Heart left ventricle (tissue), 16 donors: ENCODE measurements at places on chromosomes 12 and 14. TPM values are rescaled to one million over a fixed set of nuclear protein-coding genes. Genes with fewer than 3 reads are reported as not detected.

Gene ANAPC5
- 58.1 TPM for polyA plus RNA-seq

GRCh38 chr14:34685819-34686428, 28.5 kb downstream of the CFL2 start:
- no peak for DNase-seq

- no peak for DNase-seq
These were observed 51.0 kb downstream of the WDHD1 start for GRCh38 chr14:54975856-54976255.

GRCh38 chr12:118964988-118965387, 16.4 kb upstream of the SRRM4 start:
- DNase-seq: no peak

GRCh38 chr12:124399622-124400021, 104.7 kb downstream of the RFLNA start:
- no peak for DNase-seq

GRCh38 chr14:81110186-81110585, 110.6 kb downstream of the GTF2A1 start:
- DNase-seq: no peak

- DNase-seq: no peak
These were observed 113.6 kb downstream of the CCER1 start for GRCh38 chr12:90841336-90841735.

GRCh38 chr12:73057428-73057827, 785.3 kb downstream of the TRHDE start:
- no peak for DNase-seq
